H4 (cell line): ENCODE measurements at places on chromosomes 6 and 20.

DNA sequence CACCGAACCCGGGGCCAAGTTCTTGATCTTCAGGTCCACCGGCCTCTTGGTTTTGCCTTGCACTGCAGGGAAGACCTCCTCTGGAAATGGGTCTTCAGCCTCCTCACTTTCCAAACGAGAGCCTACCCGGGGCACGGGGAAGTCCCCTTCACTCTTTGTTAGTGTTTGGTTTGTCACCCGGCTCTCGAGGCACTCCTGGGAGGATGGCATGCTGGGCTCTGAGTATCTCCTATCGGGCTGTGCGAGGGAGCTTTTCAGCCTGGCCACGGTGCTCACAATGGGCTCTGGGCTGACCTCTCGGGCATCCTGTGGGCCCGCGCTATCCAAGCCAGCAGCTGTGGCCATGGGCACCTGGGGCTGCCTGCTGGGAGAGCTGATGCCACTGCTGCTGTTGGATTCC lies 8.1 kb downstream of the TAGAP start:
- no peak for DNase-seq

DNA sequence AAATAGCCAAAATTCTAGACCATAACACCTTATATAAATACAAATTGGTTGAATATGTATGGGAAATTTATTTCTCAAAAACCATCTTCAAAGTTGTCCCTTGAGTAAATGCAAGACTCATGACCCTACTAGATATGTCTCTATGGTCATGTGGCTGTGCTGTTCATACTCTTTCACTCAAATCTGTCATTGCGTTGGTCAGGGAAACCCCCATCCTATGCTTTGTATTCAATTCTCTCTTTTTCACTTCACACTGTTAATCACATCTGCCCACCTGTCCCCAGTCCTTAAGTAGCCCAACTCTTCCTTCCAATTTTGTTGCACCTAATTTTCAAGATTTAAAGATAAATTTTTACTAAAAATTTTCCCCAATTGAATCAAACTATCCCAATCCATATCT lies 51.0 kb downstream of the RPS12 start:
- DNase-seq, result no peak

DNA sequence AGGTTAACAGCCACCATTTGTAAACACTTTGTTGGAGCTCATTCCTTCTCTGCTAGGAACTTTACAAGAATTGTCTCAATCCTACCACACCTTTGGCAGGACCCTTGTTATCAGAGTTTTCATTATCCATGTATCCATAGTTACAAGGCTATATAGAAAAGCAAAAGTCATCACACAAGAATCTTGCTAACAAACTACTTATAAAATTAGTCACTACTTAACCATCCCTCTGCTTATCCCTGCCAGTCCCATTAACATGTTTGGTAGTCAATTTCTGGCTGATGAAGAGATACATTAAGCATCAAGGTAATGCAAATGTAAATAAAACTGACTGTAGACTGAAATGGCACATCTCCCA lies 10.4 kb downstream of the ZSWIM3 start:
- no peak for DNase-seq

GRCh38 chr6:164034602-164035140 lies 620.2 kb downstream of the QKI start:
- no peak for DNase-seq

GRCh38 chr6:169587975-169588374 lies 113.9 kb downstream of the WDR27 start:
- no peak for DNase-seq

DNA sequence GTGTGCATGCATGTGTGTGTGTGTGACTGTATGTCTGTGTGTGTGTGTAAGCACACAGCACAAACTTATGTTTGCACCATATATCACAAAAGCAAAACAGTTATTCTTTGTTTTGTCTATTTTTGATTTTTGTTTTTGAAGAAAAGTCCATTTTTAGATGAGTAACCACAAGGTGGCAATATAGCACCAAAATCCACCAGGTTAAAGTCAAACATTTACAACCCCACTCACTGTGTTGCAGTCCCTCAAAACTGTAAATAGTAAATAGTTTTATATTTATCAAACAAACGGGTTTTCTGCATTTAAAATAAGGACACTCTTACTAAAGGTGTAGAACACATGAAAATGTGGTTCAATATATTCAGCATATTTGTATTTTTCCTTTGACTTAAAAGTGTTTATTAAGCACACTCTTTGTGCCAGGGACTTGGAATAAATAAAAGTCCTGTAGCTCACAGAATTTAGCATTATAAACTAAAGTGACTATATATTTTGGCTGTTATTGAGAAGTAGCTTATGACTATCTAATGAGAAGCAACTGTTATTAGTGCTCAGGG lies 118.5 kb downstream of the GFRAL start:
- peak; percentile 33 for DNase-seq
